IgD-negative memory B cell (primary cell): ENCODE measurements at places on chromosomes 13 and 19. TPM values are rescaled to one million over a fixed set of nuclear protein-coding genes. Genes with fewer than 3 reads are reported as not detected.

The P2RY11 gene
- polyA plus RNA-seq, result 3.3 TPM

The WDR62 gene
- 0.81 TPM for polyA plus RNA-seq

The CDC42EP5 gene
- polyA plus RNA-seq, result not detected

The B3GNT3 gene
- not detected for polyA plus RNA-seq

The VSIG10L gene
- 1.5 TPM for polyA plus RNA-seq

The SIGLECL1 gene
- not detected for polyA plus RNA-seq

The AP1M2 gene
- polyA plus RNA-seq, result not detected

The GJB2 gene
- polyA plus RNA-seq, result not detected

The LGI4 gene
- polyA plus RNA-seq, result not detected
